ENCODE measurements at places on chromosomes 16 and 17.

- no peak for DNase-seq
Measured at GRCh38 chr17:34504814-34505484, 74.4 kb upstream of the TMEM132E start.

DNA sequence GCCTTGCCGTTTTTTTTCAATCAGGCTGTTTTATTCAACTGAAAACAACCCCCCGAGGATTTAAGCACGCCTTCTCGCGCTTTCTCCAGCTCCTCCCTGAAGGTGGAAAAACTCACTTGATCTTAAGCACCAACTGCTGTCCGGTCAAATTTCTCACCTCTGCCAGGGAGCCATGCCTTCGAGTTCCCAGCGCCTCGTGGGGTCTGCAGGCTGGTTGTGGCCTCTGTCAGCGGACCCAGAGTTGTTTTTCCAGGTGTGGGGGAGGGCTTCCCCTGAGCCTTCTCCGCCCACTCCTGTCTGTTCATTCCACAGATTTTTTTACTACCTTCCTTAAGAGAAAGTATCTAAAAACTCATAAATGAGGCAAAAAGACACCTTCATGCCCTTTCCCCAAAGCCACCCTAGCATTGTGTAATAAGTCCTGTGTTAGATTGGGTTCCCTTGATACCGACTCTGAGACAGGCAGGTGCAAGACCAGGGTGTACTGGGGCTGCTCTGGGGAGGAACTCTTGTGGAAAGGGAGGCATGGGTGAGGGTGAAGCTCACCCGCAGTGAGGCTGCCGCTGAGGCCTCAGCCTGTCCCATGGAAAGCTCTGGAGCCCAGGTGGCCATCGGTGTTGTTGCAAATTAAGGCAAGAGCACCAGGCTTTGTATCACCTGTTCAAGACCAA is 101.6 kb downstream of the AXIN2 start:
- DNase-seq, result no peak

DNA sequence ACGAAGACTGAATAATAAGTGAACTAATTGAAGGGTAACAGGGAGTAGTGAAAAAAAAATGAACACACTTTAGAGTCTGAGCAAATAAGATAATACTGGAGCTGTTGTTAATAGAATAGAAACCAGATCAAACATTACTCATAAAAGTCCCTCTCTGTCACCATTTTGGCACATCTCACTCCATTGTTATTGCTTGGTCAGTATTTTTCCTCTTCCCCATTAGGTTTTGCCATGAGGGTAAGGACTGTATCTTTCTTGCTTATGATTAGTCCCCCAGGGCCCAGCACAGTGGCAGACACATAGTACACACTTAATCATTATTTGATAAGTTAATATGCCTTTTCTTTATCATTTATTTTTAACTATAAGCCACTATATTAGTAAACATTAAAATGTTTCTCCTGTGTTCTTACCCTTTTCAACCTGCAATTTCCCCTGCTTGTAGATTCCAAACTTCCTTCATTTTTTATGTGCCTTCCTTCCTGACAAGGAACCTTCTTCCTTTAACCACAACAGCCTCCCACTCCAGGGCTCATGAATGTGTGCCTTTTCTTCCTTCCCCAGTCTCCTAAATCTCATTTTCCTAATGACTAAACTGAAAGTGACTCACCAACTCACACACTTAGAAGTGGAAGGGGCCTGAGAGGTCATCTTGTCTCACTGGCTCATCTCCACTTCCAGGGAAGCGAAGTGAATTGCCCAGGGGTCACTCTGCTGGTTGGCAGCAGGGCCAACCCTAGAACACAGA is 88.2 kb upstream of the HAS3 start:
- DNase-seq, result no peak

DNA sequence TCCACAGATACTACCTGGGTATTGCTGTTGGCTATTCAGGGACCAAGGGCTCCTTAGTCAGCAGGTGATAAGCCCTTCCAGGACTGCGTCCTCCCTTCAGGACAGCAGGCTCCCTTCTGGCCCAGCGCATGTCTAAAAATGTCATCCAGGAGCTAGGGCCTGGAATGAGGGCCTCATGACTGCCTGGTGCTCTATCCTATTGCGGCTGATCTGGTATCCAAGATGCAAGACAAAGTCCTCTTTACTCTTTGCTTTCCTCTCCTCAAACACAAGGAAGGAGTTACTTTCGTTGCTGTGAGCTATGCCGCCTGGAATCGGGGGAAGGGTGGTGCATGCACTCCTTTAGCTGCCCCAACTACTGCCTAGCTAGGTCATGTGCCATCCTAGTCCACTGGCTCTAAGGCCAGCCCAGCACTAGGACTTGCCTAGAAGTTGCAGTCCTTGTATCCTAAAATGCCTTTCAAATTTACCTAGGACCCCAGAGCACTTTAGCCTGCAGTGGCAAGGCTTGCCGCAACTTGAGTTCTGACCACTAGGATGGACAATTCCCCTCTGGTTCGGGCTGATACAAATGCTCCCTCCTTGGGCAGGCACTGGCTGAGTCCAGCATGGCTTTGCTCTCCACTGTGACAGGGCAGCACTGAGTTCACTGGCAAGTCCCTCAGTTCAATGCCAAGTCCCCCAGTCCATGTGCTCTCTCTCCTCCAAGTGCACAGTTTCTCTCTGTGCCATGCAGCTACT is 10.1 kb upstream of the TMEM219 start:
- DNase-seq, result no peak

- no peak for DNase-seq
Measured at GRCh38 chr17:56165072-56165641, 11.9 kb downstream of the ANKFN1 start.

- DNase-seq, result no peak
Measured at GRCh38 chr16:64846966-64847365, 274.9 kb downstream of the CDH11 start.

DNA sequence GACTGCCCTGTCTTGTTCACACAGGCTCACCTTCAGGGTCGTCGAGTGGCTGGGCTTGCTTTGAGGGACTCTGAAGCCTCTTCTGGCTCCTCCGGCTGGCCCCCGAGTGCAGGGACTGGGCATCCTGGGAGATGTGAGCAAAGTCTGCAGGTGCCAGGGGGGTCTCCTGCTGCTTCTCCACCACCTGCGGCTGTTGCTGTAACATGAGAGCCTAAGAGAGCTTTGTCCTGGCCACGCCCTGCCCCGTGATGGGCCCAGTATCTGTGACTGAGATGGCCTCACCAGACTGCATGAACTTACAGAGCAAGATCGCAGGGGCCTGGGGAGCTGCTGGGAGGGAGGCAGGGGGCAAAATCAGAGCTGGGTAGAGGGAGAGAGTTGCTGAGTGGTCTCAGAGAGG is 12.5 kb downstream of the ERN2 start:
- no peak for DNase-seq

GRCh38 chr17:72116661-72117521 is 3.9 kb upstream of the SOX9 start:
- DNase-seq, result no peak

- DNase-seq, result no peak
Measured at GRCh38 chr17:45325810-45326209, 9.0 kb upstream of the MAP3K14 start.

- DNase-seq, result no peak
Measured at GRCh38 chr17:77019893-77020379, 120.8 kb upstream of the SEC14L1 start.

DNA sequence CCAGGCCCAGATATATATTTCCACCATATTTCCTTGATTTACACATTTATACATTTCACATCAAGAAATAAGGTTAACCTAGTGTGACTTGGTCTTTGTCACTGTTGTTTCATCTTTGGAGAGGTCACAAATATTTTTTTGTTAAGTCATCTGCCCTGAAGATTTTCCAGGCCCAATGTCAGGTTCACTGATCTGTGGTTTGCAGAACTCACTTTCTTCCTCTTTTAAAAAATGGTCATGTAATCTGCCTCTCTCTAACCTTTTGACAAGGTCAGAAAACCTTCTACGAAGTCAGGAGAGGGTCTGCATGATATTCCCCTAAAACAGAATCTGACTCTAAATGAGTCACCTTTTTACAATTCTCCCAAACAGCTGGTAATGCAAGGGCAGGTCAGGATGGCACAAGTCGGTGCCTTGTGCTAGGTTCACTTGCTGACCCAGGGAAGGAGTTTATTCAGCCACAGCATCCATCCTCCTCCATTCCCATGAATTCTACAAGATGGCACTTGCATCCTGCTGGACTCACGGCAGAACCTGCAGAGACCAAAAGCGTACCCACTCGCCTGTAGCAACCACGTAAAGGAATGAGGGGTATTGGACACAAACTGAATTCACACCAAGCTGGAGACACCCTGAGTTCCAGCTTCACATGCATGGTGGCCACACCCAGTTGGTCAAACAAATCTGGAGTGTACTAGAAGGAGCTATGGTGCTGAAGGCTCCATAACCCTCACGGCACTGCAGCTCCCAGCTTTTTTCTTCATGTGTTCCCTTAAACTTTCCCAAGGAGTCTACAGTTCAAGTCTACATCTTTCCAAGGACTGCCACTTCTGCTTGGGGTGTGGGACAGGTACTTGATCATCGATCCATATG is 1.6 kb upstream of the KIAA0513 start:
- DNase-seq, result no peak

DNA sequence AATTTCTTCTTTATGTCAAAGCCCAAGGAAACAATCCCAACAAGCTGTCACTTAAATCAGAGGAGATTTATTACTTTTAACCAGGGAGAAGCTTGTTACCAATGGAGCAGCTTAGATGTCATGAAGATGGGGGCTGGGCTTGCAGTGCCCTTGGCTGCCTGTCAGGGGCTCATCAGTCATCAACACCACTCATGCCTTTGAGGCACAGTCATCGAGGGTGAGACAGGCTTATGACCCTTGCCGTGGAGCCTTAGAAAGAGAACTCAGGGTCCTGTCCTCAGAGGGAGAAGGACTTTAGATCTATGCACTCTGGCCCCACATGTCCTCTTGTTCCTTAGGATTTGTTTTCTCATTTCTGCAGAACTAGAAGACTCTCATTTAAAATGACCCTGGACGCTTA is 318.3 kb downstream of the CBLN1 start:
- DNase-seq, result no peak

DNA sequence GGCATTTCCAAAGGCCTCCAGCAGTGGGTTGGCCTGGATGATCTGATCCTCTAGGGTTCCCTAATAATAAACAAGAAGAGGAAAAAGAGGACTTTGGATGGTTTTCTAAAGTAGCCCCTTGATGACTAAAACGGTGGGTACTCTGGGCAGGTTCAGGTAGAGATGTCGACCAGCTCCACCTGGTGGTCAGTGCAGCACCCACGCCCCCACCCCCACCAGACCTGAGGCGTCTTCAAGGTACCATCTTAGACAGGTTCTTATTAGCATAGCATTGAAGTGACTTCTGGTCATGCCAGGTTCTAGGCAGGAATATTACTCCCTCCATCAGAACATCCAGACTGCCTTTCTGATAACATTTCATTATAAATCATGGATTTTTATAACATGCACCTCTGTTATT is 15.0 kb downstream of the MYH13 start:
- DNase-seq, result no peak

DNA sequence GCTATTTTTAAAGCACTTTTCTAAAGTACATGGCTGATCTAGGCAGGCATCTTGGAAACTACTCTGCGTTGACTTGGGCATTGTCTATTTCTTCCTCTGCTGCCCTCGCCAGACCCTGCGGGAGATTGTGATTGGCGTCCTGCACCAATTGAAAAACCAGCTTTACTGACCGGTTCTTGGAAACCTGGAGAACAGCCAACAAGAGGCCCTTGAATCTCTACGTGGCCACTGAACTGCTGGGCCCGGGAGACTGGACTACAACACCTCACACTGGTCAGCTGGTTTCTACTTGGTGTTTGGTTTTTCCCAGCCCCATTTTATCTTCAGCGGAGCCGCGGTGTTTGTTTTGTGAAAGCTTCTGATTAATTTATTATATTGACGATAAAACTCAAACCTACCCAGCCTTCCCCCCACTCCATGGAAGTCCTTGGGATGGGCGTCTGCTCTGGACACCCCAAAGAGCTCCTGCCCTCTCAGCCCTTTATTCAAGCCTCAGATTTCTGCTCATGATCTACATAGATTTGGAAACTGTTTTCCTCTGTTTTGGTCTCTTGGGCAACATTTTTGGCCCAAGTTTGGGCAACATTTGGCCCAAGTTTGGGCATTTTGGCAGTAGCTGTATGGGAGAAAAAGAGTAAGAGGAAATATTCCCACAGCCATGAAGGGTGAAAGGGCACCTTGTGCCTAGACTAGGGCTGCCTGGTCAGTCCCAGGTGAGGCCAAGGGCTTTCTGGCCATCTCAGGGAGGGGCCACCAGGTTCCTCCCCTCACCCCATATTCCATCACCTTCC is 4.7 kb downstream of the MLX start:
- DNase-seq, result no peak

GRCh38 chr17:4796552-4796920 is 572 bp downstream of the PSMB6 start:
- no peak for DNase-seq

DNA sequence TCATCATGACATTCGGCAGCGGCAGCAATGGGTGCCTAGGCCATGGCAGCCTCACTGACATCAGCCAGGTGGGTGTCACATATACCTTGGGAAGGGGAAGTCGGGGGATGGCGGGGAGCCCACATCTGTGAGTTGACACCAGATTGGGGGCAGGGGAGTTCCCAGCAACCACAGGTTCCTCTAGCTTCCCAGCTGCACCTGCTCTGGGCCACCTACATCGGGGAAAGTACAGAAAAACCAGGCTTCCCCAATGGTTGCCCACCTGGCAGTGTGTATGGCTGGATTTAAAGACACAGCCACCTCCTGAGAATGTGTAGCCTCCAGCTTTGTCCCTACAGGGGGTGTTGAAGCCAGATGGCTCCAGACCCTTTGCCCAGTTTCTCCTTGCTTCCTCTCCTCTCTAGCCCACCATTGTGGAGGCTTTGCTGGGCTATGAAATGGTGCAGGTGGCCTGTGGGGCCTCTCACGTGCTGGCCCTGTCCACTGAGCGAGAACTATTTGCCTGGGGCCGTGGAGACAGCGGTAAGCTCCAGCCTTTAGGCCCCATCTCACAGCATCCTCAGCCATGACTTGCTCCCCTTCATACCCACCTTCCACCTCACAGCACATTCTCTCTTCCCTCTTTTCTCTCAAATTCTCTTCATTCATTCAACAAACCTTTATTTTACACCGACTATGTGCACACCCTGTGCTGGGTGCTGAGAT is 5.0 kb upstream of the TRAF4 start:
- no peak for DNase-seq

GRCh38 chr16:585351-585750 is 4.5 kb upstream of the RAB40C start:
- DNase-seq, result no peak

- DNase-seq, result no peak
Measured at GRCh38 chr17:82323514-82324234, 6.3 kb upstream of the CD7 start.

DNA sequence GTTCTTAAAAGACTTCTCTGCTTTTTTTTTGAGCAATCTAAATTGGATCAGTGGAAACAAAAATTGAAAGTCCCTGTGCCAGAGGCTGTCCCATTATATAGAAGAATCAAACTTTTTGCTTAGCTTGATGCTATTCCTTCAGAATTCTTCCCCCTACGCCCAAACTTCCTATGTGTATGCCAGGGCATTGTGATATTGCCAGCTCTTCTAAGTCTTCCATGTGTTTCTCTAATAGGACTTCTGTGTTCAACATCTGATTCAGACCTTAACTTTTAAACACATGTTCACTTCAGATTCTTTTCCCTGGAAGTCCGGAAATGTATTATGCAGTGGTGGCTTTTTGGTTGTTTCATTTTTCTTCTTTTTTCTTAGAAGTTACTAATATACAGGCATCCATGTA is 18.7 kb downstream of the PTRH2 start:
- no peak for DNase-seq

GRCh38 chr17:69605571-69605970 is 191.1 kb downstream of the MAP2K6 start:
- no peak for DNase-seq
